Lung microvascular endothelial cell (primary cell): ENCODE measurements at places on chromosomes 1 and 21. TPM values are rescaled to one million over a fixed set of nuclear protein-coding genes. Genes with fewer than 3 reads are reported as not detected.

NUAK2 gene
- 2.6 and 3.8 TPM in 2 replicates for total RNA-seq

CFAP141 gene
- not detected in 2 replicates for total RNA-seq

- no peak for DNase-seq
Measured at GRCh38 chr1:172278478-172278877, 142.0 kb upstream of the C1orf105 start.

DNA sequence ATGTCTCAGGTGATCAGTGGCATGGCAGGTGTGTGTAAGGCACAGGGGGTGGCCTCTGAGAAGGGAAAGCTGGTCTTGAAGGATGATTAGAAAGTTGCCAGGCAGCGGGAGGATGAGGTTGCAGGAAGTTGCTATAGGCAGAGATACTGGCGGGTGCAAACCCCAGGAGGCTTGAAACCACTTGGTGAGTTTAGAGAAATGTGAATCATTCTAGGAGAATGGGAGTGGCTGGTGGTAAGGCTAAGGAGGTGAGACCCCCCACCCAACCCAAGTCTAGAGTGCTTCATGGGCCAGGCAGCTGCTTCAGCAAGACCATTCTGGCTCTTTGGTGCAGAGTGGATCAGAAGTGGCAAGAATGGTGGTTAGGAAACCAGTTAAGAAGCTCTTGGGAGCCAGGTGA lies 9.0 kb downstream of the SH2D2A start:
- DNase-seq = no peak

- peak; percentile 87 for DNase-seq
Measured at GRCh38 chr1:61403679-61404596, 321.0 kb downstream of the TM2D1 start.

GRCh38 chr1:209999005-209999404 lies 61.0 kb downstream of the SYT14 start:
- DNase-seq = no peak

F13B gene
- total RNA-seq = under 0.01 TPM in 1 of 2 replicates, not detected in the other

TNFAIP8L2 gene
- total RNA-seq = 0.20 TPM in 1 of 2 replicates, not detected in the other

OSBPL9 gene
- 79.0 and 81.1 TPM in 2 replicates for total RNA-seq

GRCh38 chr1:221527886-221528624 lies 213.8 kb downstream of the DUSP10 start:
- no peak for DNase-seq

- DNase-seq = no peak
Measured at GRCh38 chr1:111776861-111777260, 21.2 kb downstream of the DDX20 start.

NPHS2 gene
- total RNA-seq = not detected in 2 replicates

DNA sequence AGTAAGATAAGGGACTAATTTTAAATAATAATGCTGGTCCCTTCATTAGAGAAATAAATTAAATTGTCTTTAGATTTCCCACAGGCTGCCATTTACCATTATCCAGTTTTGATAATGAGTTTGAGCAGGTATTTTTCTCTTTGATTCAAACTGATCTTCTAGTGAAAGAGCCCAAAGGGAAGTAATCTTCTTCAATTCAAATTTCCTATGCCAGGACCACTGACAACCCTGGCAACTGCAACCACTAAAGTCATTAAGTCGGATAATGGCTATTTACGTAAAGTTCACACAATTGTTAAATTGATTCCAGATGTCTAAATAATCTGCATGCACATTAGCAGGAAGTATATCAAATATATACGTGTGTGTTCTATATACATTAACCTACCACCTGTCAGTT lies 399.3 kb downstream of the PTPRC start:
- DNase-seq = no peak

- DNase-seq = peak; percentile 18
Measured at GRCh38 chr1:93446837-93447451, 974 bp upstream of the FNBP1L start.
